CD8-positive, alpha-beta memory T cell (primary cell): ENCODE measurements at places on chromosomes 1 and 21.

GRCh38 chr1:231369282-231369681, 31.2 kb downstream of the SPRTN start:
- DNase-seq, result no peak

DNA sequence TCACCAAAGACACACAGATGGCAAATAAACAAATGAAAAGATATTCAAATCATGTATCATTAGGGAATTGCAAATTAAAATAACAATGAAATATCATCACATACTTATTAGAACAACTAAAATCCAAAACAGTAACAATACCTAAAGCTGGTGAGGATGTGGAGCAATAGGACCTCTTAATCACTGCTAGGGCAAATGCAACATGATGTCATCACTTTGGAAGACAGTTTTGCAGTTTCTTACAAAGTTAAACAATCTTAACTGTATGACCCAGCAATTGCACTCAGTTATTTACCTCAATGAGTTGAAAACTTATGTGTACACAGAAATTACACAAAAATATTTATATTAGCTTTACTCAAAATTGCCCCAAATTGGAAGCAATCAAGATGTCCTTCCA, 47.3 kb downstream of the SELENOF start:
- DNase-seq, result no peak

DNA sequence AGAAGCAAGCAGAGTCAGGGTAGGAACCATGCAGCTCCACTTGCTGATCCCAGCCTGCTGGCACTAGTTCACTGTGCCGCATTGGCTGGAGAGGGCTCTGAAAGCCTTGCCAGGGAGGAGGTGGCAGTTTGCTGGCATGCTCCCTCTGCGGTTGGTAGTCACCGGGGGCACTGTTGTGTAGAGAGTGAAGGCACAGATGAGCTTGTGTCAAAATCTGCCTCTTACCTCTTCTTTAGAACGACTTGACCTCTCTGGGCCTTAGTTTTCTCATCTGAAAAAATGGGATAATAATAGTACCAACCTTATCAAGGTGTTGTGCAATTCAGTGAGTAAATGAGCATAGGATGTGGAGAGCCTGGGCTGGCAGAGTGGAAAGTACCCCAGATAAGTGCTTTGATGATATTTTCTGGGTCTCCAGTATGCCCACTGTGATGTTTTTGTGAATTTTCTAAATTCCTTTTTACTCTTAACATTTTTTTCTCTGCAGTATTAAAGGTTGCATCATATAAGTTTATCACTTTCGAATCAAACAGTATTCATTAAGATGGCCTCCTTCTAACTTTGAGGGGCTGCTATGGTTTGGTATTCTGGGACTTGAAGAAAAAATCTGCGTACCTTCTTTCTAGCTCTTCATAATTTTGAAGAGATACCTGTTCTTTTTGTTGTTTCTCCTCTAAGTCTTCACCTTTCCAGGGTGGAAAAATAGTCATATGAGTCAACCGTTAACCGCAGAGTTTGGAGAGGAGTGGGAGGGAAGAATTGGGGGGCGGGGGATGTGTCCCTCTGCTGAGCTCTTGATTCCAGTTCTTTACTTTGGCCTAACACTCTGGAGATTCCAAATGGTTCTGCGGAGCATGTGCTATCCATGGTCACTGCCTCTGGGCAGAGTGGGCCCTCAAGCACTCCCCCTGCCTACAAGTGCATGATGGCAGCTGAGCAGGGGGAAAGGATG, 26.8 kb downstream of the SZRD1 start:
- DNase-seq, result no peak

DNA sequence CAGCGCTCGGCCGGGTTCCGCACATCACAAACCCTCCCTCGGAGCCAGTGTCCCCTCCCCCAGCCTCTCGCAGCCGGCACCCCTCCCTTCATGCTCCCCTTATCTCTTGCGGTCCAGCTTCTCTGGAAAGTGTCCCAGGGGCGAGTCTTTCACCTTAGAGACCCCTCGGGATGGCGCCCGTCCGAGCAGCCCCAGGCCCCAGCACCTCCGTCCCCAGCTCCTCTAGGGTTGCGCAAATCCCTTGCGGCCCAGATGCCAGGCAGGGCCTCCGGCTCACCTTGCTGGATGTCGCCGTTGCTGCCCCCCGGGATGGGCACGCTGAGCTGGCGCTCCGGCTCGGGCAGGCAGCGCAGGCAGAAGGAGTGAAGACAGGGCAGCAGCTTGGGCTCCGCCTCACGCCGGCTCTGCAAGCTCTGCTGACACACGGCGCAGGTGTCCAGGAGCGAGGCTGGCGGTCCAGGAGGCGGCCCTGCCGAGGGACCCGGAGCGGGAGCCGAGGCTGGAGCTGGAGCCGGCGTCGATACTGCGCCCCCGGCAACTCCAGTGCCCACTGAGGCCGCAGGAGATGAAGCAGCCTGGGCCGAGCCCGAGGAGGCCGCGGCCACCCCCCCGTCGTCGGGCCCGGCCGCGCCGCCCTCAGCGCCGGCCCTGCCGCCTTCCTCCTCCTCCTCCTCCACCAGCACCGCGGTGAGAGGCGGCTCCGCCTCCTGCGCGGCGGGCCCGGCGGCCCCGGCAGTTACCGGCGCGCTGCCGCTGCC, 550 bp downstream of the TRIM33 start:
- no peak for DNase-seq

GRCh38 chr1:3908886-3909517, 8.9 kb upstream of the C1orf174 start:
- DNase-seq, result peak; percentile 40

- DNase-seq, result no peak
Observed at GRCh38 chr1:237619553-237619952, 271.2 kb downstream of the ZP4 start.

- DNase-seq, result no peak
Observed at GRCh38 chr21:38622081-38622826, 124.0 kb upstream of the ERG start.

- no peak for DNase-seq
Observed at GRCh38 chr1:116356673-116357072, 16.4 kb upstream of the ATP1A1 start.

DNA sequence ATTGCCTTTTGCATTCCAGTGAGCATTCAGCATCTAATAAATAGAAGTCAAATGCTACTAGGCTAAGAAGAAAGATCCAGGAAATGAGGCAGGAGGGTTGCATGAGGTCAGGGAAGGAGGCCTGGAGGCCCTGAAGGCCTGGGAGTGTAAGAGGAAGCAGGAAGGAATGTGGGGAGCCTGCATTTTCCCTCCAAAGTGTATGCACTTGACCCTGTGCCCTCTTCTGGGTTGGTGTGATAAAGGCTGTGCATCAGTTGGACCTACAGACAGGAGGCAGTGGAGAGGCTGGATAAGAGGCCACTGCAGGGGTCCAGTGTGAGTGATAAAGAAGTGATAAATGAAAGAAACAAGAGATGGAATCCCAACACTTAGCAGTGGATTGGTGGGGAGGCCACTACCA, 20.4 kb downstream of the KIAA1614 start:
- no peak for DNase-seq

- no peak for DNase-seq
Observed at GRCh38 chr1:19469004-19469403, 16.3 kb downstream of the CAPZB start.

DNA sequence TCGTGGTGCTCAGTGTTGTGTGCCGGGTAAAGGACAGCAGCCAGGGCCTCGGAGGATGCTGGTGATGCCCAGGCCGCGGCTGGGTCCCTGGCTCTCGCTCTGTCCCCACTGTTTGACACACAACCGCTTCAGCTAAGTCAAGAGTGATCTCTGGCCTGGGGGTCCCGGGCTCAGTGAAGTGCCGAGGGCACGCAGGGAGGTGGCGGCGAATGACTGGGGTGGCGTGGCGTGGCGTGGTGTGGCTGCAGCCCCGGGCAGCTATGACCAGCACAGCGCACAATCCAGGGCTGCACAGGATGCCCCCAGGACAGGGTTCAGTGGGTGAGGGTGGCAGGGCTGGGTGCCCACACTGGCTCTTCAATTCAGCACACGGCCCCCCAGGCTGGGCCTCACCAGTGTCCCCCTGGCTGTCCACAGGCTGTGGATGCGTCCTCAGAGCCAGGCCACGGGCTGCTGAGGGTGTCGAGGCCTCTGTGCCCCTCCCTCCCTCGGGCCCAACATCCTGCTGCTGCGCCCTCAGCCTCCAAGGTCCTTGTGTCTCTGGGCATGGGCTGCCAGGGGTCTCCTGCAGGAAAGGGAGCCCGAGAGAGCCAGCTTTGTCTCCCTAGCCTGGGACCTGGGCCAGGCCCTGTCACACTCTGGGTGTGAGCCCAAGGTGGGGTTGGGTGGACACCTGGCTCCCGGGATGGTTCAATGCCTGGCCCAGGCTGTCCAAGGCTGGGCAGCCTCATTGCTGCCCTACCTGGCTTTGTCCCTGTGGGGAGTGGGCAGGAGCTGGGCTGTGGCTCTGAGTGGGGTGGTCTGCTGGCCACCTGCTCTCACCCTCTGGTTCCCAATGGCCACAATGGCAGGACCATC, 12.0 kb upstream of the SKI start:
- DNase-seq, result no peak

- no peak for DNase-seq
Observed at GRCh38 chr1:5950201-5950895, 41.9 kb downstream of the NPHP4 start.

GRCh38 chr1:82090104-82090503, 289.4 kb downstream of the ADGRL2 start:
- no peak for DNase-seq

DNA sequence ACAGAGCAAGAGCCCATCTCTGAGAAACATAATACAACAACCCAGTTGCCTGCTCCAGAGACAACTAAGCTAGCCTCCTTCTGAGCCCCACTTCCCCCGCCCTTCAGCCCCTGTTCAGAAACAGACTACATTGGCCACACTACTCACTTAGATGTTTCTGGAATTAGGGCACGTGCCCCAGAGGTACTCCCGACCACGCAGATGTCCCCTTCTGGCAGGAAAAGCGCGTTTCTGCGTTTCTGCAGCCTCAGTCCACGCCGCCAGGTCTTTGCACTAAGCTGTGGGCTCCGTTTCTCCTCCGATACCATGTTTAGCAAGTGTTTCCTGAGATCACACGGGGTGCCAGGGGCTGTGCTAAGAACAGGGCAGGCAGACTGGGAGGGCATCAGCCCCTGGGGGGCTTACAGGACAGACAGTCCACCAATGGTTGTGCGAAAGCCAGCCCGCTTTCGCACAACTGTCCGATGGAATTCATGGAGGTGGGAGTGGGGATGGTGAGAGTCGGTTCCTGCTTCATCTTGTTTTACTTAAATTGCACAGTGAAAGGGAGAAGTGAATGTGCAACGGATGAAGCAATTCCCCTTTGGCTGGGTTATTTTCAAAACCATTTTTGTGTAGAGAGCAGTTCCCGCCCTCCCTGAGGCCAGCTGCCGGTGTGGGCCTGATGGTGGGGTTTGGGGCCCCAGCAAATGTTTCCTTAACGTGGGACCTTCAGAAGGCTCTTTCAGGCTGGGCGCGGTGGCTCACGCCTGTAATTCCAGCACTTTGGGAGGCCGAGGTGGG, 2.7 kb downstream of the PIK3CD start:
- peak; percentile 51 for DNase-seq

DNA sequence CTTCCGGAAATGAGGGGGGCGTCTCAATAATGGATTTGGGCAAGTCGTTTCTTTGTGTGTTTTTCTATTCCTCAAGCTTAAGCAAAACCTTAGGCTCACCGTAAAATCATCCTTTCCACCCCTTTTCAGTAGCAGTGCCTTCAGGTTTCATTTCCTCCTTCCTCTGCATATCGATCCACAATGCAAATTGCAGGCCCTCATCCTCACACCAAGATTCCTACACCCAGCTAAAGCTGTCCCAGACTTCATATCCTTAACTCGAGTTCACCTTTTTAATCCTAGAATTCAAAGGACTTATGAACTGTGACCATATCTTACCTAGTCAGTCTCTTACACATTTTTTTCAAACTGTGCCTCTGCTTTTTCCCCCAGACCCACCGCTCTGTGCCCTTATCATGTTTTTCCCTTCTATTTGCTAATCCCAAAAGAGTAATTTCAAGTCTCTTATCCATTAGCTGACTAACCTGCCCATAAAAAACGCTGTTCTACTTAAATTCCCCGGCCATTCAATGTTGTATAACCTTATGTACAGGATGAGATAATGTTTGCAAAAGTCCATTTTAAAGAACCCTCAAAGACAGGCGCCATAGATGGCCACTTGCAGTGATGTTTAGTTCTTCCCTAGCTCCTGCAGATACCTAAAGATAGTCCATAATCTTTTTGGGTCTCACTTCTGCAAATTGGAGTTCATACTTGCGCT, 1.5 kb downstream of the AKIRIN1 start:
- no peak for DNase-seq

GRCh38 chr1:53362851-53363642, 35.2 kb upstream of the LRP8 start:
- DNase-seq, result no peak

- DNase-seq, result no peak
Observed at GRCh38 chr1:153534925-153535241, 908 bp downstream of the S100A6 start.

DNA sequence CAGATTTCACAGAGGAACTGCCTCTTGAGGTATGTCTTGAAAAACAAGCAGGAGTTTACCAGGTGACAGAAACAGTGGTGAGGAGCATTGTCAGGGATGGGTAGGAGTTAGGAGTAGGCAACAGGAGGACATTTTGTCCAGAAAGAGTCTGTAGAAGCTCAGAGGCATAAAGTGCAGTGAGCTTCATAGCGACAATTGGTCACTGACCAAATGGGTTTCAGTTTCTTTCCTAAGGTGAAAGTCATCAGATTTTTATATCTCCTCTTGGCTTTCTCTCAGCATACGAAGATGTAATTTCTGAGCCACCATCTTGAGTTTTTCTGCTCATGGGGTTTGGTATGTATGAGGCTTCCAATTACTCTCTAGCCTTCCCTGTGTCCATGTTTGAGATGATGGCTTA, 29.3 kb upstream of the FASLG start:
- DNase-seq, result no peak

GRCh38 chr1:229136822-229137221, 134.1 kb upstream of the RAB4A start:
- DNase-seq, result no peak

DNA sequence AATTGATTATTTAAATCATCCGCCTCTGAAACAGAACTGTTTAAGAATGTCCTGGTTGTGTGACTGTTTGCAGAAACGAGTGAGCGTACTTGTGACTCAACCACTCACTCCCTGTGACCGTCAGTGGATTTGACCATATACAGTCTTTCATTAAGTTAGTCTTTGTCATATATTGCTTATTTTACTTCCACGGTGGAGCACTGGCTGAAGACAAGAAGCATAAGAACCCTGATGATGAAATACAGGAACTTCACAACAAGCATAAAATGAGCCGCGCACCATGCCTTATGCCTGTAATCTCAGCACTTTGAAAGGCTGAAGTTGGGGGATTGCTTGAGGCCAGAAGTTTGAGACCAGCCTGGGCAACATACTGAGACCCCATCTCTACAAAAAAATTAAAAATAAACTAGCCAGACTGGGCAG, 194.0 kb downstream of the TOMM20 start:
- no peak for DNase-seq
